ENCODE measurements at places on chromosomes 2 and 18. TPM values are rescaled to one million over a fixed set of nuclear protein-coding genes. Genes with fewer than 3 reads are reported as not detected.

GRCh38 chr2:7190587-7191324 lies 273.5 kb downstream of the RNF144A start:
- DNase-seq, result no peak
- H3K27ac ChIP-seq, result no peak overlapping the region
- H3K4me3 ChIP-seq, result no peak overlapping the region
- H3K27me3 ChIP-seq, result no peaks in the 10 kb centered on the region

GRCh38 chr2:236875906-236876505 lies 209.7 kb upstream of the COPS8 start:
- no peaks in the 10 kb centered on the region for H3K36me3 ChIP-seq
- no peaks in the 10 kb centered on the region for H3K27me3 ChIP-seq
- no peak overlapping the region for H3K4me3 ChIP-seq
- no peaks in the 10 kb centered on the region for H3K4me1 ChIP-seq

GRCh38 chr2:54271843-54272627 lies 16.0 kb upstream of the TSPYL6 start:
- no peak overlapping the region for H3K27ac ChIP-seq
- no peaks in the 10 kb centered on the region for H3K27me3 ChIP-seq
- H3K4me1 ChIP-seq, result no peaks in the 10 kb centered on the region
- no peaks in the 10 kb centered on the region for H3K36me3 ChIP-seq

- DNase-seq, result peak; percentile 40
- H3K27me3 ChIP-seq, result no peaks in the 10 kb centered on the region
- no peak overlapping the region for H3K4me3 ChIP-seq
- H3K27ac ChIP-seq, result no peak overlapping the region
- no peaks in the 10 kb centered on the region for H3K4me1 ChIP-seq
- H3K36me3 ChIP-seq, result no peaks in the 10 kb centered on the region
Observed at GRCh38 chr2:100197631-100198153, 55.3 kb upstream of the AFF3 start.

C2orf78 gene
- not detected for total RNA-seq

ARHGAP28 gene
- total RNA-seq, result 27.2 TPM

PMAIP1 gene
- total RNA-seq, result 29.8 TPM

GCG gene
- total RNA-seq, result not detected
